ENCODE measurements at places on chromosomes 4 and X.

GRCh38 chr4:159352609-159353008 lies 249.7 kb downstream of the RAPGEF2 start:
- DNase-seq = no peak

DNA sequence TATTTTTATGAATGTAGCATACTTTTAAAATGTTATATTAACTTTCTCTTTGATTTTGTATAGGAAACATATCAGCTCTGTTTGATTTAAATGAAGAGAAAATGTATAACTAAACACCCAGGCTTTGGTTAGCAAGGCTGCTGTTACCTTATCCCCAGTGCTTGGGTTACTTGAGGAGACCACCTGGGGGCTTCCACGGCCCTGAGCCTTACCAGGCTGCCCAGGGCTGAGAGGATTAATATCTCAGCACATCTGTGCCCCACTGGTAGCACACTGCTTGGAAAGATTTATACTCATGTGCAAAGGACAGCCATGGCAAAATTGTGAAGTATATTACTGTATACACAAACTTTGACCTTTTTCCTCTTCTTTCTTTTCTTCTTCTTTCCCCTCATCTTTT lies 752.9 kb downstream of the RAPGEF2 start:
- no peak for DNase-seq

GRCh38 chr4:112731715-112732114 lies 94.8 kb downstream of the LARP7 start:
- DNase-seq = no peak

- no peak for DNase-seq
Measured at GRCh38 chrX:11629593-11630211, 36.0 kb downstream of the ARHGAP6 start.

DNA sequence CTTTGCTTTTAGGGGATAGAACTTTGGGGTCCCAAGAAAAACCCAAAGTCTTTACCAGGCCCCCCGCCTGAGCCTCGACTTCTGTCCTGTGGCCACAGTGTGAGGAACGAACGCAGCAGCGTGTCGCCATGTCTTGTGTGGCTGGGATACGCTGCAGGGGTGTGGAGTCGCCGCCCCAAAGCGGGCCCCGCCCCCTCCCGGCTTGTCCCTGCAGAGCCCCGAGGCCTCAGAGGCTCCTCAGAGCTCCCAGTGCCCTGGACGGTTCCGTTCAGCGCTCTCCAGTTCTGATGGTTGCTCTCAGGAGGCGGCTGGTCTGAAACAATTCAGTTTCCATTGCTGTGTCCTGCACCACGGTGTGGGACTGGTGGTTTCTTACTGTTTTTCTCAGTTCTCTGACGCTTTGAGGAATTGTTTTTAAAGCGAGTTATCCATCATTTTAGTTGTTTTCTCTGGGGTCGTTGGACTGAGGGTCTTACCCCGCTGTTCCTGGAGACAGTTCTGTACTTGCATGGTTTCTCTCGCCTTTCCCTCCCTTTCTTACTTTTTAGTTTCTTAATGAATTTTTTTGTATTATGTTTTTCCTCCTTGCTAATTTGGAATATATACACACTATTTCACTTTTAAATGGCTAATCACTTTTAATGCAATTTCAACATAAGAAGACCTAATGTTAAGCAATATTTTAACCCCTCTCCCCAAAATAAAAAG lies 1.6 kb upstream of the IDUA start:
- peak; percentile 82 for DNase-seq

DNA sequence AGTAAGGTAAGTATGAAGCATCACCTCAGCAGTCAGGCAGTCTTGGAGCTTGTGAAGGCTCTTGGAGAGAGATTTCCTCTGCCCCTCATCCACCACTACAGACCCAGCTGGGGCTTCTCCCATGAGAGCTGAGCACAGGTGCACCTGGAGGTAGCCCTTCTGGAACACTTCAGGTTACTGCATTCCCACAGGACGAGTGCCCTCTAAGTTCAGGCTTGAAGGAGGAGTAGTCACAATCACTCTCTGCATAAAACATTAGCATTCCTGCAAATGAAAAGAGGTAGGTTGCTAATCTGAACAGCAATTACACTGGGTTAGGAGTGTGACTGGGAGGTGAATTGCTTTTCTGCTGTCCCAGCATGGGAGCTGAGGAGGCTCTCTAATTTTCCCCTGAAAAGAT lies 308.8 kb downstream of the TEX13C start:
- DNase-seq = no peak

DNA sequence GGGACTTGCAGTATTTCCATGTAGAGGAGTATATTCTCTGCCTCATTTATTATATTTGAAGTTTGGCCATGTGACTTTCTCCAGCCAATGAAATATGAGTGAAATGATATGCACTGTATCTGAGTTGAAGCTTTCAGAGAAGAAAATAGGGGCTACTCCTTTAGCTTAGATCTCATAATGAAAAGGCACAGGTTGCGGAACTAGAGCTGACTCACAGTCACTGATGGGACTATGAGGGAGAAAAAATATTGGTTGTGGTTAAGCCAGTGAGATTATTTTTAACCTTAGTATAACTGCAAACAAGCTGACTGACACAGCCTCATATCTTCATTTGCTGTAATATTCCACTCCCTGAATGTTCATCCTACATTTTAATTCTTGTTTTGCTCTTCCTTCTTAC lies 1104.3 kb downstream of the RPA4 start:
- no peak for DNase-seq

DNA sequence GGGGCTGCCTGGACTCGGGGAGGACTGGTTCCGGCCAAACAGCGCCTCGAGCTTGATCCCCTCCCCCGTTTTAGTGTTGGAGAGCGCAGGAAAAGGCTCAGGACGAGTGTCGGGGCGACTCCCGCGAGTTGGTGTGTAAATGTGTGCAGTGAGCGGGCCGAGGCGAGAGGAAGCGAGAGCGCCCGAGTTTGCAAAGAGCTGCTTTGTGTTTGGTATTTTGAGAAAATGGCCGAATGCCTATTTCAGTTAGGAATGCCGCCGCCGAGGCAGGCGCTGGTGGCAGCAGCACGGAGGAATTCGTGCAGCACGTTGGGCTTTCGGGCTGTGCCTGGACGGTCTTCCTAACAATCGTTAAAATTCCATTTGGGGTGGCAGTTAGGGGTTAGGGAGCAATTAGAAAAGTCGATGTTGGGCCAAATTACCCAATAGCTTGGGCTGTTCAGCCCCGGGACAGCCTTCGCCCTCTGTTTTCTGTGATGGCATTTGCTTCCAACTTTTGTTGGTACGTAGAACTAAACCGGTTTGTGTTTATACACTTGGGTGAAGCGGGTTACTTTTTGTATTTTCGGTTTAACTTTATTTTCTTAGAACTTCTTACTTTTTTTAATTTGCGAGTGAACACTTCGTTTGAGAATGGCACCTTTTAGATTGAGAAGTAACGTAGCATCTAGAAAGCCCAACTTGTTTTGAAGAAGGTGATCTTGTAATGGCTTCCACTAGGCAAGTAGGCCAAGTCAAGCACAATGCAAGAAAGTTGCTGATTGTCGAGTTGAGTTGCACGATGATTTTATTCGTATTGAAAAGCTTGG lies 1.6 kb downstream of the REST start:
- DNase-seq = peak; percentile 56

DNA sequence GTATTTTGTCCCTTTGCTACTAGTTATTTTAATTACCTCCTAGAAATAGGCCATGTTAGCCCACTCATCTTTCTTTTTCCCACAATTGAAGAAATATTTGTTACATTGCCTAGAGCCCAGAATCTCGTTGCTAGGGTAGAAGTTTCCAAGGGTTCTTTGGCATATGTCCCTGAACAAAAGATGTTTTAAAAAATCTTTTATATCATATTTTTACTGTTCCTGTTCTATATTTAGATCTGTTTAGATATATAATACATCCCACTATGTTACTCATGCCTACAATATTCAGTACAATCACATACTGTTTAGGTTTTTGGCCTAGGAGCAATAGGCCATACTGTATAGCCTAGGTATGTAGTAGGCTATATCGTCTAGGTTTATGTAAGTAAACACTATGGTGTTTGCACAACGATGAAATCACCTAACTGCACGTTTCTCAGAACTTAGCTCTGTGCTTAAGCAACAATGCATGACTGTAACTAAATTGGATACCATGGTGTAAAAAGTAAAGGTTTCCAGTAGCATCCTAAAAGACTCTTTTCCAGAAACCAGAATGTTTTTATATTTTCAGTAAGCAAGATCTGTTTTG lies 236.0 kb upstream of the SLIT2 start:
- no peak for DNase-seq

- DNase-seq = no peak
Measured at GRCh38 chrX:43813319-43813718, 68.9 kb downstream of the MAOB start.

DNA sequence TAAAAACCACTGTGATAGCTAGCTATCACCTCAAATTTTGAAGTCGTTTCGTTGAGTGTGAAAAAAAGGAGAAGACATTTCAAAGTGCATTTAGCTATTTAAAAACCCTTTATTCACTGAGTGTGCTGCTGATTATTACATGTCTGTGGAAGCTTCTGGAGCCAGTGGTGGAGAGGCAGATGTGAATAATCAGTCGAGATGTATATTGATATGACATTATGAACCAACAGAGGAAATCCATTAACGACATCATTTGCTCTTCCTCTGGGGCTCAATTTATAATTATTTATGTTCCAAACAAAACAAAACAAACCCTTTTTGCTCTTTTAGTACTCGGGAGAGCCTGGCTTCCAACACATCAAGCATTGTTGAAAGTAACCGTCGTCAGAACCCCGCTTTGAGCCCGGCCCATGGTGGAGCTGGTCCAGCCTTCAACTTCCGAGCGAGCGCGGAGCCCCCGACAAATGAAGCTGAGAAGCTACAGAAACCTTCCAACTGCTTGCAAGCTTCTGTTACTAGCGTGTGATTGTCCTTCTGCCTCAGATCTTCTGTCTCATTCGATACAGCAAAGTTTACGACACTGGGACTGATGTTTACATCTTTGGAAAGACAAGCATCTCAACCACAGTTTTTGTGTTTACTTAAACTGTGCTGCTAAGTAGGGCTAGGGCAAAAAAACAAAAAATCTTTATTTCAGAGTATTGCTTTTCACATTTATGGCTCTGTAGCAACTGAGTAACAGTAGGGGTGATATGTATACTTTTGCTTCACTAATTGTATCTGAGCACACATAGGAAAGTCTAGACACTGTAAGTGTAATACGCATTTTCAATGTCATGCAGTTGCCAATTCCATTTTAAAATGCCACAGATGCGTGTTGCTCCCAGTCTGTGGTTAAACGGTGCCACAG lies 111.9 kb downstream of the STOX2 start:
- no peak for DNase-seq

- DNase-seq = no peak
Measured at GRCh38 chrX:107577933-107578332, 50.4 kb upstream of the PRPS1 start.

All from stimulated activated CD4-positive, alpha-beta T cell treated with anti-CD3 and anti-CD28 coated beads, TNF-alpha, amount 100 ng/mL, for 24 hours (primary cell).